ENCODE measurements at places on chromosomes 7 and 10. TPM values are rescaled to one million over a fixed set of nuclear protein-coding genes. Genes with fewer than 3 reads are reported as not detected.

Gene MRLN
- total RNA-seq: not detected

Gene CPXM2
- 0.92 TPM for total RNA-seq

Gene MEST
- total RNA-seq: 42.4 TPM

Gene KAZALD1
- total RNA-seq: 1.2 TPM

Gene SORCS1
- 0.09 TPM for total RNA-seq

Gene STEAP1B
- 0.08 TPM for total RNA-seq

Gene TEX36
- not detected for total RNA-seq

Gene GRM8
- 0.98 TPM for total RNA-seq

Gene RAPGEF5
- 16.4 TPM for total RNA-seq

Gene RUFY2
- 8.8 TPM for total RNA-seq

Gene LRRC4
- 2.7 TPM for total RNA-seq

Gene LIPN
- total RNA-seq: 0.25 TPM

Gene SEMA4G
- total RNA-seq: 20.7 TPM

Gene WNT2
- total RNA-seq: 1.3 TPM

Gene LRRC17
- total RNA-seq: 11.3 TPM

Gene CTTNBP2
- 1.6 TPM for total RNA-seq

Gene GDF2
- 8.5 TPM for total RNA-seq

Gene ADCYAP1R1
- total RNA-seq: 0.67 TPM

Gene DYNC1I1
- total RNA-seq: 0.28 TPM

Gene NACAD
- 0.09 TPM for total RNA-seq

Gene HERC4
- 53.2 TPM for total RNA-seq

Gene EBF3
- not detected for total RNA-seq

Gene RELN
- 69.8 TPM for total RNA-seq

Gene STYXL1
- 16.7 TPM for total RNA-seq

Gene DDX50
- 13.0 TPM for total RNA-seq

Gene HOXA4
- total RNA-seq: 0.17 TPM

Gene GPNMB
- 10.5 TPM for total RNA-seq

Gene JAKMIP3
- 0.17 TPM for total RNA-seq

Gene ENTPD1
- 6.4 TPM for total RNA-seq

All from liver (tissue), 10 donors.